Activated T-helper 1 cell treated with Interleukin-2 at 50 U/mL for 16 hours (primary cell): ENCODE measurements at places on chromosomes 12 and 14.

GRCh38 chr14:67442139-67442906, 30.4 kb upstream of the PLEK2 start:
- no peak for DNase-seq

- no peak for DNase-seq
These were observed 275.5 kb downstream of the ALG10 start for GRCh38 chr12:34297790-34298164.

DNA sequence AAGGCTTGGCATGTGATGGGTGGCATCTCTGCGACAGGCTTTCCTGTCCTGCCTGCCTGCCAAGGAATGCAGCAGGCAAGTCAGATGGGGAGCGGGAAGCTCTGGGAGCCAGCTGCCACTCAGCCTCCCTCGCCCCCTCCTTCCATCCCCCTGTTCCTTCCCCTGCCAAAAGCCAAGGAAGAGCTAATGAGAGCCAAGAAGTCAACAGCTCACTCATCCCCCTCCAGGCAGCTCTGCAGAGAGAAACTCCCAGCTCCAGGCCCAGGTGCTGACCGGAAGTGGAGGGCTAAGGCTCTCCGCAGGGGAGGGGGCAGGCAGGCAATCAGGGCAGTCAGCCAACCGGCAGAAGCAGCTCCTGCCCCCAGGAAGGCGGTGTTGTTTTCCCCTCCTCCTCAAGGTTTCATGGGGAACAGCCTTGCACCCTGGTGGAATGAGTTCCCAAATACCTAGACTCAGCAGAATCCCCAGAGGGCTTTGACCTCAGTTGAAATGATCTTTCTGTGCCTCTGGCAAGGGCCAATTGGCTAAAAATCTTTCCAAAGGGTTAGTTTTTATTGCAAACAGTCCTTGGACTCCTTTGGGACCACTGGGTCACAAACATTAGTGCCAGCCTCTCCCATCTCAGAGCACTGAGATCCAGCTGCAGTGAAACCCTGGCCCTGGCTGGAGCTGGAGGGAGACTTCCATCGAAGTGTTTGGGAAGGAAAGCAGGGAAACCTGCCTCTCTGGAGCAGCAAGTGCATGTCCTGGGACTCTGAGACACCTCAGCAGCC, 349.1 kb downstream of the DPF3 start:
- no peak for DNase-seq

- no peak for DNase-seq
These were observed 356.7 kb downstream of the ETNK1 start for GRCh38 chr12:22981711-22982110.

- DNase-seq: no peak
These were observed 129.1 kb upstream of the MAX start for GRCh38 chr14:65231286-65231980.

DNA sequence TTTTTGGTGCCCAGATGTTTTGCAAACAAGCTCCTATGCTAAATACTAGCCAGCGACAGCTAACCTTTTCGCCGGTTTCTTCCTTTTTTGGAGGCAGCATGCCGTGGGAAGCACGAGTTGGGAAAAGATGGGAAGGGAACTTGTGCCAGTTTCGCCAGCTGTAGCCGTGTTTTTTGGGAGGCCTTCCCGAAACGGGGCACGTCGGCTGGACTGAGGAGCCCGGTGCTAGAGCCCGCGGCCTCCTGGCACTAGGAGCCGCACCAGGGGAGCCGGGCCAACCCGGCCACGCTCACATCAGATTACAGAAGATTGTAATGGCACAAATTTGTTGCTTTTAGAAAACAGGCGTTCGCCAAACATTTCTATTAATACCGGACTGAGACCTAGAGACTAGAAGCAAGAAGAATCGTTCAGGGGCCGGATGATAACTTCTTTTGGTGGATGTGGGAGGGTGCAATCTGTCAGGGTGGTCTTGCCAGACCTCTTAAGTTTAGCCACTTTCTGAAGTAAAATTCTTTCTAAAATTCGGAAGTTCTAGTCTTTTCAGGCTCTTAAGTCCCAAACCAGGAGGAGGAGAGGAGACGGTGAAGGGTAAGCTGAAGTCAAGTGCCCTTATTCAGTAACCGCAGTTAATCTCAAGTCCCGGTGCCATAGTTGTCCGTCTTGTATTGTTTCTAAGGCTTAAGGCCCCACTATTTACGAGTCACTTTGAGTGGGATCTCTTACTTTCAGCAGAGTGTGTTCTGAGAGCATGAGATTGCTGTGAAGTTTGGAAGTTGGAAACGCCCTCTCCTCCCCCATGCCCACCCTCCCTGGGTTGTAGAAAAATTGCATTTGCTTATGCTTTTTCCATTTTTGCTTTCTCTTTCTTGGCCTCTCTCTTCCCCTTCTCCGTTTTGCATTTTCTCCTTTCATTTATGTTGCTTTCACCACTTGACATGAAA, 1.3 kb downstream of the RASSF3 start:
- DNase-seq: no peak

GRCh38 chr12:131892711-131893604, 1.5 kb upstream of the ULK1 start:
- no peak for DNase-seq

DNA sequence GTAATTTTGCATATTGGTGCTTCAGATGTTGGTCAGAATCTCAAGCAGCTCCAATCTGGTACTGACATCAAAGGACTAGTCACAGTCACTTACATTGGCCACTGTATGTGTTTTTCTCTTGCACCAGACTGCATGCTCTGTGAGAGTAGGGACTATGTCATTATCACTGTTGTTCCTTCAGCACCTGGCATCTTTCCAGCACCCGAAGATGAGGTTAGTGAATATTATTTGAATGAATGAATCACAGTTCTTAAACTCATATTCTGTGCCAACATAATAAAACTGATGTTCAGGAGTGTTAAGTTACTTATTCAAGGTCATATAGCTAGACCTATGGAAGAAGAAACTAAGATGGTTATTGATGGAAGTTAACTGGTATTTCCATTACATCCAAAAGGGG, 204.5 kb upstream of the TBX3 start:
- DNase-seq: no peak

DNA sequence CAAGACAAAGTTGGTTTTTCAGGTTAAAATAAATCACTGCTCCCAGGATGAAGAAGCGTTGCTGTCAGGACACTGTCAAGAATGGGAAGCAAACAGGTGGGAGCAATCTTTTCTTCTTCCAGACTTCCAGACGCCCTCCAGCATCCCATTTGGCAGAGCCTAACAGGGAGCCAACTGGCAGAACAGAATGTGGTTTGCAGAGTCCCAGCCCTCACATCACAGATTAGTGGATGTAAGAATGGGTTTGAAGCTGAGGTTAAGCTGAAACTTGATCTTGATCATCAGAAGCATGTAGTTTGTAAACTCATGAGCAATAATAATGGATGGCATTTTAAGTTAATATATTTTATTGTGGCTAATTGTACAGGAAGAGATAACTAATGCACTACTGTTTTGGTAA, 636.4 kb downstream of the SLC6A15 start:
- DNase-seq: no peak

GRCh38 chr12:129791396-129791795, 112.4 kb downstream of the TMEM132D start:
- DNase-seq: no peak

GRCh38 chr12:61713121-61713520, 547.1 kb upstream of the USP15 start:
- no peak for DNase-seq

DNA sequence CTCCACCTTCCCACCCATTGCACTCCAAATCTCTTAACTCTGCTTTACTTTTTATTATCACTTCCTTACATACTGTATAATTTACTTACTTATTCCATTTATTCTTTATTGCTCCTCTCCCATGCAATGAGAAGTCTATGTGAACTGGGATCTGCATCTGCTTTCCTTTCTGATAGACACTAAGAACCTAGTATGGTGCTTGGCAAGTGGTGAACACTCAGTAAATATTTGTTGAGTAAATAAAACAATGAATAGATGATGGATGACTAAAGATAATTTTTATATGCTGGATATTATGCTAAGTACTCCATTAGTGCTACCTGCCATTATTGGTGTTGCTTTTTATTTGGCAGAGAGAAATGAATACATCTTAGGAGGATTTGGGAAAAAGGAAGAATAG, 151.0 kb downstream of the TPH2 start:
- no peak for DNase-seq

- DNase-seq: no peak
These were observed 1.1 kb upstream of the ATP23 start for GRCh38 chr12:57940052-57940914.

DNA sequence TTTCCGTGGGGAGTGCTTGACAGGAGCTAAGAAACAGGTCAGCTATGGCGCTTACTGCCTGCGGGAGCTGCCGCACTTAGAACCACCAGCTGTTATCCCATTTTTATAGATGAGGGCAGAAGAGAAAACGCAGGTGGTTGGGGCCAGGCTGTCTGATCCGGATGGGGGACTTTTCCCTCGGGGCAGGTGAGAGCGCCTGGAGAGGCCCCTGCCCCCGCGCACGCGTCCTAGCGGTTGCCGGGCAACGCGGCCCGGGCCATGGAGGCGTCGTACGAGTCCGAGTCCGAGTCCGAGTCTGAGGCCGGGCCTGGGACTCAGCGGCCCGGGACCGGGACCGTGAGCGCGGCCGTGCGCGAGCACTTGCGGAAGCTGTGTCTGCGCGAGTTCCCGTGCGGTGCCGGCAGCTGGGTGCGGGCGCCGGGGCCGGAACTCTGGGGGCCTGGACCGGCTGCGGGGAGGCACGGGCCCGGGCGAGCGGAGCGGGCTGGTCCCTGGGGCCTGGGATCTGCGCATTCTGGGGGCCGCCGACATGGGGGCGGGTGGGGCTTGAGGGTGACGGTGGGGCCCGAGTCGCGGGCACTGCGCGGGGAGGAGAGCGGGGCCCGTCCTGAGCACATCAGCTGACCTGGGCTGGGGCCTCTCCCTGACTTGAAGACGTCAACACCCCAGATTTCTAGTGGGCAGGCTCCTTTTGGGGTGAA, at the start of gene LRRC43:
Gene LRRC43 (plus strand): TSS at position 237 of the 701 bp plus-strand sequence. CDS start 22 bp downstream, at position 259.
- DNase-seq: peak; percentile 15

DNA sequence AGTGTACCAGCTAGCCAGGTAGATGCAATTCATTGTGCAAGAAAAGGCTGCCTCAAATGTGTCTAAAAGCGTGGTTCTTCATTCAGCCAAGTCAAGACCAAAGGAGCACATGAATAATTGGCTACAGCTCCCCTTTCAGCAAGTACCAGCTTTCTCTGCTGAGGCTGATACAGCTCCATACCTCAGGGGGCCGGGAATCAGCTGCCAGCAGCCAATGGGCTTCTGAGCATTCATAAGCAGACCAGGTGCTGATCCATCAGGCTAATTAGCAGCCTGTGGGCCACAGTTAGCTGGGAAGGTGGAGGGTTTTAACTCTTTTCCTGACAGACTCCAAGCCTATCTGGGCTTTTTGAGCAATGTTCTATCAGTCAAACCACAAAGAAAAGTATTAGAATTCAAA, 264.7 kb downstream of the APAF1 start:
- DNase-seq: no peak

DNA sequence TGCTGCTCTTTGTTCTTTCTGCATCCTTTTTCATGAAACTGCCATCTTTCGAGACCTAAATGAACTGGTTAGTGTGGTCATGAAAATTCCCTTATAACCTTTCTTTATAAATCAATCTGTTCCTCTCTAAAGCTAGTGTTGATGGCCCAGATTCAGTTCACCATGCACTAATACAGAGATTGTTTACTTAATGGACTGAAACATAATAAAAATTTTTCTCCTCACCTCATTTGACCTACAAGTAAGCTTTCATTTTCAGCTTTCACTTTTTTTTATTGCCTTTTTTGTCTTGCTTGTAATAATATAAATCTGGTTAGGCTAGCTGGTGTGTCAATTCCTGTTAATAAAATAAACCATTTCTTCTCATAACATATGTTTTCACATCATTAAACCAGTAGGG, 183.8 kb downstream of the CCDC59 start:
- no peak for DNase-seq

- DNase-seq: no peak
These were observed 92.7 kb downstream of the ITPK1 start for GRCh38 chr14:93023039-93023438.

GRCh38 chr14:42806909-42807315, 1200.2 kb downstream of the LRFN5 start:
- DNase-seq: no peak
